Stimulated activated CD8-positive, alpha-beta memory T cell treated with anti-CD3 and anti-CD28 coated beads, Interleukin-15, amount 100 ng/mL, for 24 hours (primary cell): ENCODE measurements at places on chromosomes 4 and X.

DNA sequence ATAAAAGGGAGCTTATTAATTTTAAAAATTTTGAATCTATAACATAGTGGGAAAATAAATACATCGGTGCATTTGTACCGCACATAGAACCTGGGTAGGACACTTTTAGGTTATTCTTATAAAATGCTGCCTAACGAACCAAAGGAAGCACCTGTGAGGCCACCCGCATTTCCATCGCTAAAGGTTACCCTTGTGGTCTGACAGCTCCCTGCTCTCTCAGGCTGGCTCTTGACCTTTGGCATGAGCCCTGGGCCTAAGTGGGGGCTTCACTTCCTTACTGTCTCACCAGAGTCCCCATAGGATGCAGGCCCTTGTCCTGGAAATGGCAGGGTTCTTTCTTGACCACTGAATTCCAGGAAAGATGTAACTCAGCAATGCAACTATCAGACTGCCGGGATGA is 46.0 kb downstream of the HADH start:
- DNase-seq = no peak

- no peak for DNase-seq
Measured at GRCh38 chr4:8198206-8198905, 734 bp upstream of the SH3TC1 start.

DNA sequence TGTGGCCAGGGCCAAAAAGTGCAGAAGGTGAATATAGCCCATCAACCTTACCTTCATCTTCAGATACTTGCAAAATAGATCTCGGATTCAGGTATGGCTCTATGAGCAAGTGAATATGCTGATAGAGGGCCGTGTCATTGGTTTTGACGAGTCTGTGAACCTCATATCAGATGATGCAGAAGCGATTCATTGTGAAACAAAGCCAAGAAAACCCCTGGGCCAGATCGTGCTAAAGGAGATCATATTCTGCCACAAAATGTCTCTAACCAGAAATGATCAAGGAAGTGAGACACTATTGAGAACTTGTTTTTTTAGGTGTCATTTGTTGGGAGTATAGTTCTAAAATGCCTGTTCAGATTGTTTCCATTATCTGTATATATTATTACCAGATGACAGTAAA is 48.3 kb downstream of the PDK3 start:
- DNase-seq = no peak

- no peak for DNase-seq
Measured at GRCh38 chrX:1074755-1075154, 137.7 kb downstream of the CRLF2 start.

DNA sequence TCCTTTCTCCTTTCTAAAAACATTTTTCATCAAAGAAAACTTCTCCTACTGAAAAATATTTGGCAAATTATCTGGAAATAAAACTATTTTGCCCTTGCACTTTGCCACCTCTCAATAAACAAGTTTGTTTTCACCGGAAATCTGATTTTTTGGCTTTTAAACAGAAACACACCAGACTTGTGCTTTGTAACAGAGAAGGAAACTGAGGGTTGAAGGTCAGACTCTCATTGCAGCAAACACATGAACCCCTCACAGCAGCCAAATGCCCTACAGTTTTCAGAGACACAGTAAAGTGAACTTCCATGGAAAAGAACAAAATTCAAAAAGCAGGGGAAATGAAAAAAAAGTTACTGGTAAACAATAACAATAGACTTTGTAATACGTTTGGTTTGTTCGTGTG is 95.6 kb upstream of the WDR17 start:
- no peak for DNase-seq

DNA sequence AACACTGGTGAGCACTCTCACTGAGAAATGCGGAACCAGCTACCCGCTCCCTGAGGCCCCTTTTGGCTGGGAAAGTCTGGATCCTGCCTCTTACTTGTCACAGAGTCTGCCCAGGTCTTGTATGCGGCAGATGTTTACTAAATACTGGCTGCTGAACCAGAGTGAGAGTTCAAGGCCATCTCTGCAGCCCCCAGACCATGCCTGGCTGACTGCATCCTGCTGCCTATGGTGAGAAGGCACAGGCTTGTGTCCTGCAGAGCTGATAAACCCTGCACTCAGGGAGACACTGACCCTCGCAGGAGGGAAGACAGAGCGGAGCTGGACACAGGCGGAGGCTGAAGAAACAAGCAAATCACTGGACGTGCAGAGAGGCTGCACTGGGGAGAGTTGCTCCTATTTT is 46.5 kb downstream of the JAKMIP1 start:
- DNase-seq = no peak

- DNase-seq = no peak
Measured at GRCh38 chr4:25068386-25068785, 37.6 kb upstream of the LGI2 start.

DNA sequence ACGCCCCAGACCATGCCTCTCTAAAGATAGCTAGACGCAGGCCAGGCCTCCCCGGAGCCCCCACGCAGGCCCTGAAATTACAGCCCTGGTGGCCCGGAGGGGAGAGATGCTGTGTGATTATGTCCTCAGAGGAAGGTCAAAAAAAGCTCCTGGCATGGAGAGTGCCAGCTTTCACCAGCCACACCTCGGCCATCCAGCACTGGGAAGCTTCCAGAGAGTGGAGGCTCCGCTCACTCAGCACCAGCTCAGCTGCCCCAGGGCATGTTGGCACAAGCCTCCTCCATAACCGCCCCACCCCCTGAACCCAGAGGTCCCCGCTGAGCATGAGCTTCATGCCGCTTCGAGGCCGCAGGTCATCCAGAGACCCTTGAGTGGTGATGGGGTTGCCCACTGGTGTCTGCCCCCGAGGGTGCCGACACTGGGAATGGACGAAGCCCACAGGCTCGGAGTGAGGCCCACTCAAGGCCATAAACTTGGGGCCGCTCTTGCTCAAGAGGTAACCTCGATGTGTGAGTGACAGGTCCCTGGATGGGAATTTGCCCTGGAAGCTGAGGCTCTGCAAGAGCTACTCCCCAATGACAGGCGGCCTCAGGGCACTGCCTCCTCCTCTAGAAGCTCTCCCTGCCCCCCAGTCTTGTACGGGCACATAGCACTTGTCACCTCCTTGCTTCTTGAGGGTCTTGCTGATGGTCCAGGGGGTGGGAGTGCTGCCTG is 4.4 kb upstream of the BGN start:
- DNase-seq = no peak

GRCh38 chr4:189660722-189661360 is 279.8 kb upstream of the FRG1 start:
- DNase-seq = no peak

- DNase-seq = no peak
Measured at GRCh38 chrX:136030303-136031191, 45.3 kb downstream of the SLC9A6 start.

DNA sequence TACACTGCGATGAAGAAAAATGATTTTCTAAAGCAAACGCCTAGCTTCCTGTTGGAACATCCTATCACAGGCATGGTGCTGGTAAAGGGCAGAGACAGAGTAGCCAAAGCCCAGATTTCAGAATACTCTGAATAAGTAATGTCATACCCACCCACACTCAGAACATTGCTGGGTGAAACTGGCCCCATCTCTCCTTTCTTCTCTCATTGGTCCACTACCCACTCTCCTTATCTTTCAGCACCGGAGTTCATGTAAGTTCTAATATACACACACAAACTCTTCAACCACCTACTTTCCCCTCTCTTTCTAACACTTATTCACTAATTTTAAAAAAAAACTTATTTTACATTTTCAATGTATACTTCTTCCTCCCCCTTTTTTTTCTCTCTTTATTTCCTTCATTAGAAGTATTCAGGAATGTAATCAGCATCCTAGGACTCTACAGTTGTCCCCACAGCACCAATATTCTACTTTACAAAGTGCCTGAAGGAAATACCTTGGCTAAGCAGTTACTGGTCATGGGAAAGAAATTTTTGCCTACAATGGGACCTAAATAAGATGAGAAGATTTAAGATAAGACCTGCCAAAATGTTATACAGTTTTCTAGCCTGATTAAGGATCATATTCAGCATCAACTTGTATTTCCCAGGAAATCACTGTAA is 63.0 kb downstream of the SEC24D start:
- no peak for DNase-seq

GRCh38 chr4:124459196-124459940 is 253.2 kb downstream of the ANKRD50 start:
- DNase-seq = no peak

GRCh38 chrX:3271183-3271833 is 75.1 kb downstream of the MXRA5 start:
- DNase-seq = no peak

DNA sequence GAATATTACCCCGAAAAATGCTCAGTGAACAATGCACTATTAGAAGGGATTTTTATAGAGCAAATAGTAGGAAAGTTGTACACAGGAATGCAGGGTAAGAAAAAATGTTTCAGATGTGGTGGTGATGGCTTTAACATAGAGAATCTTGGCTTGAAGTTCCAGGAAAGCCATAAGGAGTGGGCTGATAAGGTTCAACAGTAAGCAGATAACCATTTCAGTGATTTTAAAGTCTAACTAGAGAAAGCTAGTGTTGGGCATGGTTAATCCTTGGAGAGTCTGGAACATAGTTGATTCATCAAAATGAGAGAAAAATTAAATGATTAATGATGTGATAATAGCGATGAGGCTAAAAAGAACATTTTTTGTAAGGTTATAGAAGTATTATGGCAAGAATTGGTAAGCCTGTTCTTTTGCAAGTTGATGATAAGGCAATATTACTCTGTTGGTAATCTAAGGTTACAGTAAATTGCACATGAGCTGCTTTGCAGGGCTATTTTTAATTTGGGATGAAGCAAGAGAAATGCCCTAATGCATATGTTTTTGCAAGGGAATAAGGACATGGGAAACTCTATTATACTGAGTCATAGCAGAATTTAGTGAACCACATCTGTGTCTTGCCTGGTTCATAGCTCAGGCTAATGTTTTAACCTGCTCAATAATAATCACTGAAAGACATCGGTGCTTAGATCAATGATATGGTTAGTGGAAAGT is 44.3 kb downstream of the GALNTL6 start:
- DNase-seq = no peak

DNA sequence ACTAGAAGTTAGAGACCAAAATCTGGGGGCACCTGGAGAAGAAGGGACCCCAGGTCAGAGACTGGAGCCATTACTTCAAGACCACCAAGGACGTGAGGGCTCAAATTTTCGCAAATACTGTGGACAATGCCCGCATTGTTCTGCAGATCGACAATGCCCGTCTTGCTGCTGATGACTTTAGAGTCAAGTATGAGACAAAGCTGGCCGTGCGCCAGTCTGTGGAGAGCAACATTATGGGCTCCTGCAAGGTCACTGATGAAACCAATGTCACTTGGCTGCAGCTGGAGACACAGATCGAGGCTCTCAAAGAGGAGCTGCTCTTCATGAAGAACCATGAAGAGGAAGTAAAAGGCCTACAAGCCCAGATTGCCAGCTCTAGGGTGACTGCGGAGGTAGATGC is 101.2 kb downstream of the NCAPG start:
- DNase-seq = no peak

GRCh38 chrX:63718010-63718694 is 66.9 kb downstream of the ARHGEF9 start:
- no peak for DNase-seq

DNA sequence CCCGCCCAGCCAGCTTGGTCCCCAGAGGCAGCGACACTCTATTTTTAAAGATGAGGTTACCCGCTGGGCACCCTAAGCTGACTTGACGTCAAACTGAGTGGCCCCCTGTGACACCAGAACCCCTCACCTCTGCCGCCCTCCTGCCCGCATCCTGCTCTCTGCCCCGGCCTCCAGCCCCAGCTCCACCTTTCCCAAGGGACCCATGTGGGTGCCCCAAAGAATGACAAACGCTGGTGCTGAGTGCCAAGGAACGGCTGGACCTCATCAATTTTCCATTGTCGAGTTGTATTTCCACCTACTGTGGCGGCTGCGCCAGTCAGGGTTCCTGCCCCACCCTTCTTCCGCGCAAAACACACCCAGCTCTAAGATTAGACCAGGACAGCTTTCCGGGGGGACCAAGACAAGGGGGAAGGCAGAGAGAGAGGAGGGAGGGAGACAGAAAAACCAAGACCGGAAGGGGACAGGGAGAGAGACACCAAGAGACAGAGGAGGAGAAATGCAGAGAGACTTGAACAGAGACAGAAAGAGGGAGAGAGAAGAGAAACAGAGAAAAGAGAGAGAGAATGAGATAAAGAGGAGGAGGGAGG is 2.0 kb downstream of the PRKX start:
- no peak for DNase-seq

GRCh38 chr4:15198070-15198727 is 195.9 kb downstream of the CPEB2 start:
- DNase-seq = no peak

GRCh38 chr4:14178421-14178820 is 550.9 kb upstream of the BOD1L1 start:
- no peak for DNase-seq

DNA sequence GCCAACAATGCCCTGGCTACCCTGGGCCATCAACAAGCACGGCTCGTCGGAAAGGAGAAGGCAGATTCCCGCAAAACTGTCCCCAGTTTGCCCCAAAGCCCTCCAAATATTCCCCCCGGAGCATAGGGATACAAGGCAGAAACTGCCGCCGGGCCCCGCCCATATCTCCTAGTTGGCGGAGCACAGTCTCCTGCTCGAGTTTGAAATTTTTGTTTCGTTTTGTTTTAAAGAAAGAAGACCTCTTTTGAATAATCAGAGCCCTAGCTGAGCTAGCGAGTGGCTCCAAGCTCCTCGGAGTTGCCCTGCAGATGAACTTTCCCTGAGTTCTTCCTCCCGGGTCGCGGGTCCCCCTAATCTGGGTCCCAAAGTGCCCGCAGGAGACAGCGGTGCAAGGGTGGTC is 138.1 kb upstream of the ZIC3 start:
- no peak for DNase-seq

- no peak for DNase-seq
Measured at GRCh38 chr4:37441231-37442061, 196.9 kb downstream of the NWD2 start.

- no peak for DNase-seq
Measured at GRCh38 chr4:21656832-21657231, 291.7 kb downstream of the KCNIP4 start.

DNA sequence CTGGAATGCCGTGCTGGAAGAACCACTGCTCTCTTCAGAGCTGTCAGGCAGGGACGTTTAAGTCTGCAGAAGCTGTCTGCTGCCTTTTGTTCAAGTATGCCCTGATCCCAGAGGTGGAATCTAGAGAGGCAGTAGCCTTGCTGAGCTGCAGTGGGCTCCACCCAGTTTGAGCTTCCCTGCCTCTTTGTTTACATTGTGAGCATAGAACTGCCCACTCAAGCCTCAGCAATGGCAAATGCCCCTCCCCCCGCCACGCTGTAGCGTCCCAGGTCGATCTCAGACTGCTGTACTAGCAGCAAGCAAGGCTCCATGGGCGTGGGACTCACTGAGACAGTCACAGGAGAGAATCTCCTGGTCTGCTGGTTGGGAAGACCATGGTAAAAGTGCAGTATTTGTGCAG is 34.8 kb upstream of the MUC7 start:
- no peak for DNase-seq

- DNase-seq = no peak
Measured at GRCh38 chr4:84708406-84709135, 125.6 kb downstream of the CDS1 start.
